SJSA1 (cell line): ENCODE measurements at places on chromosomes 16 and 17. TPM values are rescaled to one million over a fixed set of nuclear protein-coding genes. Genes with fewer than 3 reads are reported as not detected.

The KCNH6 gene
- not detected in 2 replicates for total RNA-seq

The HS3ST4 gene
- not detected in 2 replicates for total RNA-seq

- H3K4me1 ChIP-seq, result no peaks in the 10 kb centered on the region
- H3K27ac ChIP-seq, result no peak overlapping the region
- H3K27me3 ChIP-seq, result peaks cover 79% of the 10 kb centered on the region
- no peak overlapping the region for H3K4me3 ChIP-seq
Measured at GRCh38 chr17:58308173-58308984, 20.2 kb downstream of the TSPOAP1 start.

DNA sequence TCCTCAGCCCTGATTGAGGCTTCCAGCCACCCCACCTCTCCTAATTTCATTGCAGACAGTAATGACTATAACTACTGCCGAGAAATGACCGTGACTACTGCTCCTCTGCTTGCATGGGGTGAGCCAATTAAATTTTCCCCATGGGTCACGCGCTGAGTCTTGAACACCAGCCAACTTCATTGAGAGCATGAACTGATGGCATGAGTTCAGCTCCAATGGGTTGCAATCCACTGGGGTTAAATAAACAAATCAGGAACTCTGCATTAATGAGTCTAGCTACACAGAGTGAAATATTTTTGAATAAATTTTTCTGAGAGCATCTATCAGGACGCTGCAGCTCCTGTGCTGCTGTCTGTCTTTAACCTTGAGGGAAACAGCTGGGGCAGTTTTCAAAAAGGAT lies 61.6 kb upstream of the CLEC3A start:
- 0 out of 2 replicates have a peak, but pooled peaks cover 8% of the 10 kb centered on the region for H3K4me1 ChIP-seq
- DNase-seq, result no peak

DNA sequence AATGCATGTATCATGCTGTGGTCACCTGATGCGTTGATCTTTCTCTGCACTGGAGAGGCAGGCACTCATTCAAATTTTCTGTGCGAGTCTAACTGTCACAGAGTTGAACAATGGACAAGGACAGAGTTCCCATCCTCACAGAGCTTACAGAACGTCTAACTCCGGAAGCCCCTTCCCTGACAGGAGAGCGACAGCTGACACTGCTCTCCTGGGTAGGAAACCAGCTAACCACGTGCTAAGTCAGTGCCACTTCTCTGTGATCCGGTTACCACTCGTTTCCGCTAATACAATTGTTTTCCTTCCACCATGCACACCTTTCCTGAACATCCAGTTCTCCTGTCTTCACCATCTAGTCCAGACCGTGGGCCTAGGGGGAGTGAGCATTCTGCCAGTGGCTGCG lies 11.3 kb downstream of the KLHDC4 start:
- no peak overlapping the region for H3K27ac ChIP-seq
- no peaks in the 10 kb centered on the region for H3K4me1 ChIP-seq
- DNase-seq, result no peak
- no peak overlapping the region for H3K4me3 ChIP-seq
- H3K36me3 ChIP-seq, result peaks cover 72% of the 10 kb centered on the region
- H3K27me3 ChIP-seq, result no peaks in the 10 kb centered on the region

DNA sequence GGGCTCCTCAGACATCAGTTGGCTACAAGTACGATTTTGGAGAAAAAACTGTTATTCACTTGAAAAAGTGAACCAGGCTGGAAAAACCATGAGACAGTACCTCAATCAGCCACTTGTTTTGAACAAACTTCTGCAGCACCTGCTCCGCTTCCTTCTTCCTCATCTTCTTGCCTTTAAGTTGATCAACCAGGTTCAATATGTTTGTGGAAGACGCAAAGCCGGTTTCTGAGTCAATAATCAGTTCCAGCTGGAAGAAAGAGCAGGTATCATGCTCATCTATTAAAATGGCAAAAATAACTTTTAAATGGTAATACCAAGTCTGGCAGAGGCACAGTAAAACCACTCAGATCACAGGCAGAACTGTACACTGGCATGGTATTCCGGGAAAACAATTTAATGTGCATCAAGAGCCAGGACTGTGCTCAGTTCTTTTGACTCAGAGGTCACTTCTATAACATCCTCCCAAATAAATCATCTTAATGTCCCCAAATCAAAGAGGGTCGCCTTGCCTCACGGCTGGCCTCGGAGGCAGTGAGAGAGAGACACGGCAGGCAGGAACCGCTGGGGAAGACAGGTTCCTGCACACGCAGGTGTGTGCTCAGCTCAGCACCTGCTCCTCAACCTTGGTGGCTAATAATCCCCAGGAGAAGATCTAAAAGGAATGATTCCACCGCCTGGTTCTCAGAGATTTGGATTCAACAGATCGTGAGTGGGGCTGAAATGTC lies 29.7 kb downstream of the KDM8 start:
- H3K27ac ChIP-seq, result no peak overlapping the region
- H3K4me1 ChIP-seq, result peaks cover 9% of the 10 kb centered on the region
- peaks cover 18% of the 10 kb centered on the region for H3K36me3 ChIP-seq
- H3K27me3 ChIP-seq, result no peaks in the 10 kb centered on the region

GRCh38 chr17:81110488-81111040 lies 54.7 kb upstream of the PVALEF start:
- H3K27ac ChIP-seq, result no peak overlapping the region
- H3K27me3 ChIP-seq, result no peaks in the 10 kb centered on the region
- peaks cover 56% of the 10 kb centered on the region for H3K36me3 ChIP-seq
- H3K4me1 ChIP-seq, result no peaks in the 10 kb centered on the region
- DNase-seq, result no peak
- H3K4me3 ChIP-seq, result no peak overlapping the region
